Stimulated activated CD8-positive, alpha-beta memory T cell treated with anti-CD3 and anti-CD28 coated beads, Interleukin-2, amount 100 ng/mL, for 1 hour (primary cell): ENCODE measurements at places on chromosomes 1 and 21.

GRCh38 chr1:3618881-3619671 lies 5.7 kb upstream of the TPRG1L start:
- DNase-seq = peak; percentile 60

GRCh38 chr1:227255086-227255732 lies 63.1 kb downstream of the CDC42BPA start:
- no peak for DNase-seq

GRCh38 chr1:24635195-24635843 lies 7.8 kb upstream of the SRRM1 start:
- no peak for DNase-seq

- DNase-seq = no peak
Measured at GRCh38 chr1:193348769-193349535, 162.5 kb upstream of the B3GALT2 start.

DNA sequence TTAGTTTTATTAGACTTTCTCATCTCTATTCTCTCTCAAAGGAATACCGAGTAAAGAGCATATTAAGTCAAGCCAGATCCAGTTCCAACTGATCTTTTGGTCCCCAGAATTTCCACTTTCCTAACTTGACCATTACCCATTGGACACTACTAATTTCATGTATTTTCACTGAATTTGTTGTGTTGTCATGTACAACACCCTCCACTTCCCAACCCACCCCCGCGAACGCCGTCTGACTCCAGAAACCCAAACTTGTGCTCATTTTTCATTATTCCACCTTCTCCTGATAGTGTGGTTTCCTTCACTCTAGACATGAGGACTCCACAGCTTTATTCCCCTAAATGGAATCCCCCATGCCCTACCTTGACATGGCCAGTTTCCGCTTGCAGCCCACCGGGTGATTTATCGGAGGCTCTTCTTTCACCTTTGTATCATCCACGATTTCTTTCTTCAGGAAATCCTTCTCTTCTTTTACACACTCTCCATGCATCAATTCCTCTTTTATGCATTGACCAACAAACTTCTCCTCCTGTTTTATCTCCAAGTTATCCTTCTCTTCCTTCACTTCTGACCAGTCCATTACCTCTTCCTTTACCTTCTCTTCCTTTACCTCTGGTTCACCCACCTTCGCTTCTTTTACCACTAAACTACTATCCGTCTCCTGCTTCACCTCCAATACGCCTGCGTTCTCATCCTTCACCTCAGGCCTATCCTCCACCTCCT lies 805 bp downstream of the ZNHIT6 start:
- DNase-seq = no peak

DNA sequence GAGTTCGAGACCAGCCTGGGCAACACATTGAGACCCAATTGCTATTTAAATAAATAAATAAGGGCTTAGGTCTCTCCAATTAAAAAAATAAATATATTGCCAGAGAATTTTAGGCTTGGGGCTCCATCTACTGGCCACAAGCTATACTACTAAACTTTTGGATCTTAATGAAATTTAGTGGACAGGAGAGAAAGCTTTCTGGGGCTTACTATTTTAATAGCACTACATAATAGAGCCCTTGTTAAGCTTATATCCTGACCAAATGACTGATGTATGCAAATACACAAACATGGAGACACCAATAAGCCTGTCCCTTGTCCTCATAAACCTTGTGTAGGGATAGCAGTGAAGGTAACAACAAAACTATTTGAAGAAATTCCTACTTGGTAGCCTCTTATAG lies 18.4 kb downstream of the CCT3 start:
- no peak for DNase-seq

- peak; percentile 68 for DNase-seq
Measured at GRCh38 chr1:151594143-151594625, 17.7 kb upstream of the SNX27 start.

DNA sequence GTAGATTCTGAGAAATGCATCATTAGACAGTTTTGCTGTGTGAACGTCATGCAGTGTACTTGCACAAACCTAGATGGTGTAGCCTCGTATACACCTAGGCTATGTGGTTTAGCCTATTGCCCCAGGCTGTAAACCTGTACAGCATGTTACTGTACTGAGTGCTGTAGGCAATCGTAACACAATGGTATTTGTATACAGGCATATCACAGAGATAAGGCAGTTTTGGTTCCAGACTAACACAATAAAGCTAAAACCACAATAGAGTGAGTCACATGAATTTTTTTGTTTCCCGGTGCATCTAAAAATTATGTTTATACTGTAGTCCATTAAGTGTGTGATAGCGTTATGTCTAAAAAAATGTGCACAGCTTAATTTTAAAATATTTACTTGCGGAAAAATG lies 6.9 kb downstream of the IL10RB start:
- no peak for DNase-seq

- no peak for DNase-seq
Measured at GRCh38 chr1:199667089-199667488, 360.4 kb upstream of the NR5A2 start.

GRCh38 chr21:31151156-31152045 lies 113.1 kb upstream of the KRTAP19-8 start:
- no peak for DNase-seq

GRCh38 chr1:53982034-53982762 lies 35.8 kb downstream of the LDLRAD1 start:
- DNase-seq = no peak

GRCh38 chr1:219058891-219059820 lies 114.5 kb upstream of the LYPLAL1 start:
- no peak for DNase-seq

DNA sequence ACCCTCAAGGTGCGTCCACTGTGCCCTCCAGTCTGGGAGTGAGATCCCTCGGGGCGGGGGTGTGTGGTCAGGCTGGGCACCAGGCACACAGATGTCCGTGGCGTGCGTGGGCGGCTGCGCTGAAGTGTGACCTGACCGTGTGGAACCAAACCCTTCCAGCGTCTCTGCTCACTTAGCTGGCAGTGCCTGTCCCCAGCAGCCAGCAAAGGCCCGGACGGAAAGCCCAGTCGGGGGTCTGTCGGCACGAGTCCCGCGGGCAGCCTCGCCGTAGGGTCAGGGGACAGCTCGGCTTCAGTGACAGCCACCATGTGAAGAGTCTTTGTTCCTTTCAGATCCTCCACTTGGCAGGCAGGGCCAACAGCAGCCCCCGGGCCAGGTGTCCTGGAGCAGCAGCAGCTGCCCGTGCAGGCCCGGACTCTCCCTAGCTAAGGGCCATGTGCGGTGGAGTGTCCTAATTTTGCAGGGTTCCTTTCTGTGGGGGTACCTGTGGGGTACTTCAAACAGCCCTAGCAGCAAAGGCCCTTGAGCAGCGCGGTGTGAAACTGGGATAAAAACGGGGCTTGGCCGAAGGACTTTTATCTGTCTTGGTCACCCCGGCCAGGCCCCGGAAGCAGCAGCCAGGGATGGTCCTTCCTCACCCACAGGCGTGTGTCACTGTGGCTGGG lies 11.6 kb downstream of the TTLL10 start:
- no peak for DNase-seq

- DNase-seq = no peak
Measured at GRCh38 chr1:149936992-149937705, 470 bp upstream of the MTMR11 start.
